ENCODE measurements at places on chromosomes 5 and 9.

DNA sequence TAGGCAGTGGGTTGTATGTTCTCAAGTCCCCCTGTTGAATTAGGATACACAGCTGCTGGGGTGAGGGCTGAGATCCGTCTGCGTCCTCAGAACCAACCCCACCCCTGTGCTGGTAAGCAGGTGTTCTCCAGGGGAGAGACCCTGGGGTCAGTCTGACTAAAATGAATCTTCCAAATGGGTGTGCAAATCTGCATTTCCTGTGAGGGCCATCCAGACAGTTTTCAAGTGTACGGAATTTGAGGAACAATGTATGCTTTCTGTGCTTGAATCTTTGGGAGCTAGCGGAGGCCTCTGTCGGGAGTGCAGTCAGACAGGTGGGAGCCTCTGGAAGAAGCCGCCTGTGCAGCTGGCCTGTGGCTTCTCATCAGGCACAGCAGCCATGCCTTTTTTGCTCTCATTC lies 122.9 kb downstream of the MACROH2A1 start:
- DNase-seq, result no peak

GRCh38 chr9:124306098-124306735 lies 48.5 kb downstream of the NEK6 start:
- peak; percentile 68 for DNase-seq

DNA sequence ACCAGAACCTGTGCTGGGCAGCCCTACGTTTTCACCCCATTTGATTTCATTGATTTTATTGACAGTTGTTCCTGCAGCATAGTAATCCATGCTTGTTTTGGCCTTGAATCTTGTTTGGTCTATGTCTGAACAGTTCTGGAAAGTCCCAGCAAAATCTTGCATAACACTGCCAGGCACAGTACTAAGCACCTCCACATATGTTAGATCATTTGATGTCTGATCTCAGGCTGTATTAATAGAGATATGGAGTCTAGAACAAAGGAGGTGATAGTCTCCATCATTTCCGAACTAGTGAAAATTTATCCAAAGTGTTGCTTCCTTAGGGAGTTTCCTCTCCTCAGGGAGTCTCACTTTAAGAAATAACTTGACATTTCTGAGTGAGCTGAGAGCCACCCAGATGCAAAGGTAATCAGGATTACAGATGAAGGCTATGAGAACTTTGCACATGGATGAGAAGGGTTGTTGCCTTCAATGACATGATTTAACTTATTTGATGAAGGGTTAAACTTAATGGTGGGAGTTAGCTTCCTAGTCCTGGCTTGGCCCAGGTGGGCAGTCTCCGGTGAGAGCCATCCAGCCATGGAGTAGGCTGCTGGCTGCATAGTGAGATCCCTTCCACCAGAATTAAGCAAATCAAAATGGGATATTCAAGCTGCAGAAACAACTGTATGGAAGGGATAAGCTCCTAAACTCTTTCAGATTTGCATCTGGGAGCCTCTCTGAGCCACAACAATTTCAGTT lies 173.8 kb upstream of the MVB12B start:
- no peak for DNase-seq

- DNase-seq, result no peak
These were observed 32.1 kb downstream of the CEMIP2 start for GRCh38 chr9:71736236-71736635.

- peak; percentile 2 for DNase-seq
These were observed 127.4 kb downstream of the BARX1 start for GRCh38 chr9:93827545-93828330.

- DNase-seq, result no peak
These were observed 539.5 kb downstream of the EBF1 start for GRCh38 chr5:158560170-158560569.

DNA sequence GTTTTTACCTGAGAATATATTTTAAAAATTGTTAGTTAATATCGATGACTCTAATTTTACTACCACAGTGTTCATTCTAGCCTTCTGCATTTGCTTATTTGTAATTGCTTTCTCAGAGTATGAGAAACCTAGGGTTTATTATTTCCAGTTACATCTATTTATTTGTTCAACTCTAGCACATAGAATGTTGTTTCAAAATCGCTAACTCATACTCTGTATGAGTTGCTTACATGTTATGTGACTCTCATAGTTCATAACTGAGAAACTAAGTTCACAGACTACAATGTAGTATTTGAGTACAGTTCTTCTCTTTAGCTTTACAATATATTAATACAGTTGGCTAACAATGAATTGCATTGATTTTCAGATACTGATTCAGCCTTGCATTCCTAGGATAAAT lies 103.2 kb downstream of the MACROH2A1 start:
- no peak for DNase-seq

DNA sequence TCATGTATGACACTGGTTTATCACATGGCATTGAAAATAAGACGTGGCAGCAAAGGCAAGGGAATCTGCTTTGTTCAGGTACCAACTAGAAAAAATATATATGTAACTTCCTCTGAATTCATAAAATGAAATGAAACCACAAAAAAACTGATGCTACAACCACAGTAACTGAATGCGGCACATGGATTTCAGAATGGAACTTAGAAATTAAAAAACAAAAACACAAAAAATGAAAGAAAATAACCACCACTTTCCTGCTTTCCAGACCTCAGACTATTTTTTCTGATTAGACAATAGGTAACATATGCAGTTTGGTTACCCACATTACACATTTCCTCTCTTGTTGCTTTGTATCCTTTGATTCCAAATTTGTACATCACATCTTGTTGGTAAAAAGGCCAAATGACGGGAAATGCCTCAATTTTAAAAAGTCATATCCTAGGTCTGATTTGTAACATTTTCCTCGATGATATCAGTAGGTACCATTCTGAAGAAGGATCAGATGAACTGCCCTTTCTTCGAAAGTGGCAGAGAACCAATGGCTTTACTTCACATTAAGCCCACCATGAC lies 18.1 kb upstream of the PDCL start:
- DNase-seq, result no peak

DNA sequence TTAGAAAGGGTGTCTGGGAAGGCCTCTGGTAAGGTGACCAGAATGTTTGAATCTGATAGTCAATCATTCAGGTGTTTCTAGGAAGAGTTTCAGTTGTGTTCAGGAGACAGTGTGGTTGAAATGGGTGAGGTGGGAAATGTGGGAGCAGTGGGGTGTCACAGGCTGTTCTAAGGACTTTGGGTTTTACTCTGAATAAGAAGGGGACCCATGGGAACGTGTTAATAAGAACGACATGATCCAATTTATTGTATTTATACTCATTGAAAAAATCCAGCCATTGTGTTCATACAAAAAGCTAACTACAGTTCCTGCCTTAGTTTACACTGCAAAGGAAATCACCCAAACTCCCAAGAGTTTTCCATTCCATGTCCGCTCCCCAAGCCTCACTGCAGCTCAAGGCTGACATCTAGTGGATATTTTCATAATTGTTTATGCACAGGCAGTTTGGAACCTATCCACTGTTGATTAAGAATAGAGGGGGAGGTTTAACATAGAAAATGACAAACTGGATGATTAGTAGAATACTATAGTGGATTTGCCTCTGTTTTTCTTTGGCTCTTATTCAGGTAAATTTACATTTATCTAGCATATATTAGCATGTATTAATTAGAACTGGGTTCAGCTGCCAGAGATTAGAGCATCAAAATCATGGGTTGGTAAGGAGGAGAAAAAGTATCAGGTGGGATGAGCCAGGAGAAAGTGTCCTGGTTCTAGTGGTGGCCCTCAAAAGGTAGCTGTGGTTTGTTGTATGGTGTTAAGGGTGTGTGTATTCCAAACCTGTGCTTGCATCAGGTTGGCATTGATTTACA lies 17.7 kb downstream of the CAVIN4 start:
- no peak for DNase-seq

DNA sequence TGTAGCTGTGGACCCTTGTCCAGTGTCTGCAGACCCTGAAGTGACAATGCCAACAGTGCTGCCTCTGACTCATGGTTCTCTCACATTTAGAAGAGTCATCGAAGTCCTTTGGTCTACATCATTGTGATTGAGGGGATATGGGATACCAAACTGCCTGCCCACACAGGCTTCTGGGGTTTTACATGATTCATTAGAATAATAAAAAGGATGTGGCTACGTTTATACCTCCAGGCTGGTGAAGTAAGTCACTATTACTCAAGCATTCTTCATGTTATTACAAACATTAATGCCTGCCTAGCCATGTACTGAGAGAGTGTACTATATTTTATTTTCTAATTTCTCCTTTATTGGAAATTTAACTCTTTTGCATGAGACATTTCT lies 365.7 kb downstream of the SPATA31D1 start:
- peak; percentile 76 for DNase-seq

- no peak for DNase-seq
These were observed 2.1 kb upstream of the WNK2 start for GRCh38 chr9:93181672-93182435.

- no peak for DNase-seq
These were observed 274.0 kb downstream of the PIK3R1 start for GRCh38 chr5:68489556-68489955.

GRCh38 chr9:36995927-36996705 lies 38.0 kb downstream of the PAX5 start:
- no peak for DNase-seq

DNA sequence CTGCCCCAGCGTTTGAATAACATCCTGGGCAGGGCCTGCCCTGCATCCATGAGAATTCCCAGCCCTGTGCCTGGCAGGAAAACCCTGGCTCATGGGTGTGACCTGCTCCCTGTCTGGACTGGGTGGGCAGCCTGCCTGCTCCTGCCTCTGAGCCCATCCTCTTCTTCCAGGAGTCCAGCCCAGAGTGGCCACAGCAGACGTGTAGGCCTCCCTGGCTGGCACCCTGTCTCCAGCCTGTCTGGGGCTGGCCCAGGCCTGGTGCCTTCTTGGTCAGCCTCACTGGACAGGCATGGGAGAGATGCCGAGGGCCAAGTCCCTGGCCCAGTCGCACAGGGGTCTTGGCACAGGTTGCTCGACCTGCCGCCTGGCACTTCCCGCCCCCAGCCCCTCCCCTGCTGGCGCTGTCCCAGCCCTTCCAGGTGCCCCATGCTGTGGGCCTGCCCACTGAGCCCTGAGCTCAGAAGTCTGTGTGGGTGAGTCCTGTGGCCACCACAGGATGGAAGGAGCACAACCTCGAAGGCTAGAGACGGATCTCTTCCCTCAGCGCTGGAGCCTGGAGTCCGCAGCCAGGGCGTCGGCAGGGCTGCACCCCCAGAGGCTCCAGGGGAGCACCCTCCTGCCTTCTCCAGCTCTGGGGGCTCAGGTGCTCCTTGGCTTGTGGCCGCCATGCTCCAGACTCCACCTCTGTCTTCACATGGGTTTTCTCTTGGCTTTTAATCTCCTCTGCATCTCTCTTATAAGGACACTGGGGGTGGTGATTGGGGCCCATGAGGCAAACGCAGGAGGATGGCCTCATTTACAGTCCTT lies 11.8 kb upstream of the COL5A1 start:
- DNase-seq, result no peak

GRCh38 chr9:92592946-92593861 lies 57.4 kb upstream of the ECM2 start:
- no peak for DNase-seq

DNA sequence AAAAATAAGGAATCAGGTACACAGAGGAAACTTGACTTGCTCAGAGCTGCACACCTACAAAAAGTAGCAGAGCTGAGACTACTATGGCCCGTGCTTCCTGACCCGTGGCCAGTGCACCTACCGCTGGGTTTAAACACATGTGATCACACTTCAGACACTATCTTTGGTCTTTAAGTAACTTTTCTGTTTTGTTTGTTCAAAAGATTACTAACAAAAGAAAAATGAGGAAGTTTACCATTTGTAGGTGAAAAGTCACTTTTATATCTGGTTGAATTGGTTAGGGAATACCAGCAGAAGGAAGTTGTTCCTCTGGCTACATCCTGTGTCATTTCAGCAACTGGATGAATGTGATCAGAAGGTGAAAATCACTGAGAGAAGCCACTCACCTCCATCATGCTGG lies 6.5 kb upstream of the SYK start:
- no peak for DNase-seq

DNA sequence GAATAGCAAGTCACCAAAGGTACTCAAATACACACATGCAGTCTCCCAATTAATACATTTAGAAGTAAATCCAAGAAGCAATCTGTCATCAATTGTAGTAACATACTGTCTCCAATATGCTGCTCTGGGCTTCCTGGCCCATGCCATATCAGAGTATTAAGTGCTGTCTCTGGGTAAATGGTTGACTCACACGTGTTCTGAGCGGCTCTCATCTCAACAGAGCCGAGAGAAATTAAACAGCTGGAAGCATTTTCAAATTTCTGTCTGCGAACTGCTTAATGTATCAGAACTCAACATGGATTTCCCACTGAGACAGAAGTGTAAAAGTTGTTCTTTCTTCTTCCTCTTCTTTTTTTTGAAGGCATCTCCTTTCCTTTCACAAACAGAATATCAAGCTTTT lies 247.3 kb upstream of the TAS2R1 start:
- no peak for DNase-seq

GRCh38 chr9:81694541-81694940 lies 5.2 kb upstream of the TLE1 start:
- no peak for DNase-seq

DNA sequence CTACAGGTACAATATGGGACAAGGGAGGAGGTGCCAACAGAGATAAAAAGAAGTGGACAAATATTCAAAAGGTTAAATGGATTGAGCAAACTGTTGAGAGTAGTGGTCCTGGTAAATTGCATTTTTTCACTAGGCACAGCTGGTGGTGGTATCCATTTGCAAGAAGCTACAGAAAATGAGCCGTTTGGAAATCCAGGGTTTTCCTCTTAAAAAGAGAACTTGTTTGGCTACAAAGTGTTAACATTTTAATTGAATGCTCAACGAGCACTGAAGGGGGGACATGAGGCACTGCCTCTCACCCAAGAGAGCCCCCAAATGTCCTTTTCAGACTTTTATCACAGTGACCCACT lies 491 bp upstream of the ZCCHC9 start:
- DNase-seq, result no peak

- peak; percentile 17 for DNase-seq
These were observed 3.0 kb downstream of the C8G start for GRCh38 chr9:136947955-136948510.

DNA sequence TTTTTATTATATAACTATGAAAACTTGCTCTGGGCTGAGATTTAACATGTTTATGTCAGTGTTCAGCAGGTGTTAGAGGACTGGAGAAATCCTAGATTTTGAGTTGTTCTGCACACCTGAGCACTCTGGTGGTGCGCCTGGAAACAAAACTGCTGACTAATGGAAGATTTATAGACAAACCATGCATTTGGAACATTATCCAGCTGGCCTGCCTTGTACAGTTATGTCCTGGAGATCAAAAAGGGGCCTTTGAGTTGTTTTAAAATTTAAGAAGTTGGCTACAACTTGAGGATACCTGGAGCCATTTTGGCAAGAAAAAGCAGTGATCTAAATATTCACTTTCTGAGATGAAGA lies 5.7 kb upstream of the ARHGEF28 start:
- DNase-seq, result no peak

DNA sequence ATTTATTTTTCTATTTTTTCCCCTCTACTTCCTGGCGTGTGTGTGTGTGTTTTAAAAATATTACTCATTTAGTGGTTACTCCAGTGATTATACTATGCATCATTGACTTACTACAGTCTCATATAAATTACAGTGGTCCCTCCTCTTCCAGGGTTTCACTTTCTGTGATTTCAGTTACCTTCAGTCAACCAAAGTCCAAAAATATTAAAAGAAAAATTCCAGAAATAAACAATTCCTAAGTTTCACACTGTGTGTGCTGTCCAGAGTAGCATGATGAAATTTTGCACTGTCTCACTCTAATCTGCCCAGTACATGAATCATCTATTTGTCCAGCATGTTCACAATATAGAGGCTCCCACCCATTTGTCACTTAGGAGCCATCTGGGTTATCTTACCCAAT lies 47.4 kb upstream of the CCDC112 start:
- DNase-seq, result peak; percentile 37

Data from AG09309 (cell line).